ENCODE measurements at places on chromosomes 2 and 18.

GRCh38 chr2:101900375-101900774 is 91.4 kb upstream of the IL1R2 start:
- DNase-seq: peak; percentile 83

DNA sequence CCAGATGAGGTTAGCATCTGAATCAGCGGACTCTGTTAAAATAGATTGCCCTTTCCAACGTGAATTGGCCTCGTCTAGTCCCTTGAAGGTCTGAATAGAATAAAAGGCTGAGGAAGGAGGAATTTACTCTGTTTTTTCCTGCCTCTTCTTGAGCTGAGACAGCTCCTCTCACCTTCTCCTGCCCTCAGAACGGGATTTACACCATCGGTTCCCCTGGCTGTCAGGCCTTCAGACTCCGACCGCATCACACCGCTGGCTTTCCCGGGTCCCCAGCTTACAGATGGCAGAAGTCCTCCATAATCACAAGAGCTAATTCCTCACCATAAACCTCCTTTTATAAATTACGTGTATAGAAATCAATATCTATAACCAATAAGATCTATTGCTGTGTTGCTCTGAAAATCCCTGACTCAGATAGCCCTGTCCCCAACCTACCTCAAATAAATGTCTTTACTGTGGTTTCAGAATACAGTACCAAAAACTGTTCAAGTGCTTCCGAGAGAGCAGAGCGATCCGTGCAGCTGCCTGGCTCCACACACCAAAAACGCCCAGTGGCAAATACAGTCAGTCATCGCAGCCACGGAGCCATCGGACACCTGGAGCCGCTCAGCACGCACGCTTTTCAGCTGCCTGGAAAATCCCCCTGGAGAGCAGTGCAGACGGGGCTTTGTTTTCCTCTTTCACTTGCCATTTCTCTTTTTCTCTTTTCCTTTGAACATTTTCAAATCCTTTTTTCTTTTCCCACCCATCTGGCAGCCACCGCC is 196.9 kb downstream of the NRP2 start:
- DNase-seq: no peak

GRCh38 chr18:3597409-3598357 is 147.7 kb downstream of the TGIF1 start:
- no peak for DNase-seq

- DNase-seq: no peak
Measured at GRCh38 chr2:96764253-96764637, 3.5 kb downstream of the CNNM4 start.

- no peak for DNase-seq
Measured at GRCh38 chr2:172200495-172201085, 97.9 kb upstream of the DLX2 start.

GRCh38 chr18:13124411-13124810 is 94.1 kb upstream of the LDLRAD4 start:
- DNase-seq: no peak

GRCh38 chr18:28208712-28209265 is 31.9 kb upstream of the CDH2 start:
- no peak for DNase-seq

DNA sequence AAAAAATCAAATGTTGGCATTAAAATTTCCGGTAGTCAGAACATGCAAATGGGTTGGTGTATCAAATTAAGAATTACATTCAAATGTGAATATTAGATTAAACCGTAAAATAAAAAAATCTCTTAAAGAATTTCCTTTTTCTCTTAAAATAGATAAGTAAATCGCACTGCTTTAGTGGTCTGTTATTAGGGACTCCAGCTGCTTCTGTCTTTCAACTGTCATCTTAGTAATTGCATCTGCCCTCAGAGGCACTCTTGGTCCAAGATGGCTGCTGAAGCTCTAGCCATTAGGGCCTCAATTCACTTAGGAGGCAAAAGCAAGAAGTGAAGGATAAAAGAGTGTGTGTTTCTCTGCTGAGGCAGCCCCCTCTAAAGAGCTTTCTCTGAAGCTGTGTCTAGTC is 132.4 kb downstream of the MGAT5 start:
- no peak for DNase-seq

DNA sequence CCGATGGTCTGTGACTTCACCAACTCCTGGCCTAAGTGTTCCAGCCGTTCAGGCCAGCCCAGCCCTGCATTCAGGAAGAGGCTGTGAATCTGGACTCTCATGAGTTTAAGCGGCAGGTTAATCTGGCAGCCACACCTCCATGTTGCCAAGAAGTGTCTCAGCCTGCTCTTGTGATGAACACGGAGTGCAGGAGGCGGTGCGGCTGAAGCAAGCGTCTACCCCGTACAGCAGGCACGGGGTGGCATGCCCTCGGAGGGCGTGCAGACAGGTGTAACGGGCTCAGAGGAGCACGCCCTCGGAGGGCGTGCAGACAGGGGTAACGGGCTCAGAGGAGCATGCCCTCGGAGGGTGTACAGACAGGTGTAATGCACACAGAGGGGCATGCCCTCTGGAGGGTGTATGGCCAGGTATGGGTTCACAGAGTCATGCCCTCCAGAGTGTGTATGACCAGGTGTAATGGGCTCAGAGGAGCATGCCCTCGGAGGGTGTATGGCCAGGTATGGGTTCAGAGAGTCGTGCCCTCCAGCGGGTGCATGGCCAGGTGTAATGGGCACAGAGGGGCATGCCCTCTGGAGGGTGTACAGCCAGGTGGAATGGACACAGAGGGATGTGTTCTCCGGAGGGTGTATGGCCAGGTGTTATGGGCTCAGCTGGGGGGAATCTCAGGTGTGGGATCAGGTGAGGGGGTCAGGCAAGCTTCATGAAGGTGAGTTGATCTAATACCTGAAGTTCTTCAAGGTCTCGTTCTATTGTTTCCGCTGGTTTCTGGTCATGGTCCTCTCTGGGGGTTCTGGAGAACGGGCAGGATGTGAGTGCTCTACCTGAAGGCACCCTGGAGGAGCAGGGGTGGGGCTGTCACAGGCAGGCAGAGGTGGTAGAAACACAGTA is 22.6 kb downstream of the CROCC2 start:
- DNase-seq: no peak

DNA sequence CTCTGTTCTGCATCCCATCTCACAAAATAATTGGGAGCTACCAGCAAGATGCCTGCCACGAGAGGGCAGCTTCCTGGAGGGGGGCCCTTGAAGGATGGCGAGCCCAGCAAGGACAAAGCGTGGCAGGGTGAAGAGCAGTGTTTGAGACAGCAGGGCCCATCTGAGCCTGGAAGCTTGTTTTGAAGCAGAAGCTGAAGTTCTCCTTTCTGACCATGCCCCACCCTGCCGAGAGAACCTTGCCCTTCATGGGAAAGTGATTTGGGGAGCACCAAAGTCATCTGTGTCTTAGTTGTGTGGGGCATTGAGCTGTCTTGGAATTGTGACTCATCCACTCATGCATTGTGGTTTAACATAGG is 216.3 kb downstream of the BCL11A start:
- no peak for DNase-seq

- peak; percentile 81 for DNase-seq
Measured at GRCh38 chr2:56183643-56184499, at the start of gene CCDC85A. Gene CCDC85A, plus strand, starts transcription at chr2:56183990. Its CDS starts 635 bp downstream, at chr2:56184625.

GRCh38 chr2:108171657-108172056 is 68.1 kb upstream of the SULT1C3 start:
- no peak for DNase-seq

- no peak for DNase-seq
Measured at GRCh38 chr2:101844055-101844635, 146.6 kb downstream of the MAP4K4 start.

- DNase-seq: peak; percentile 23
Measured at GRCh38 chr2:158191076-158191895, 89.6 kb downstream of the UPP2 start.

DNA sequence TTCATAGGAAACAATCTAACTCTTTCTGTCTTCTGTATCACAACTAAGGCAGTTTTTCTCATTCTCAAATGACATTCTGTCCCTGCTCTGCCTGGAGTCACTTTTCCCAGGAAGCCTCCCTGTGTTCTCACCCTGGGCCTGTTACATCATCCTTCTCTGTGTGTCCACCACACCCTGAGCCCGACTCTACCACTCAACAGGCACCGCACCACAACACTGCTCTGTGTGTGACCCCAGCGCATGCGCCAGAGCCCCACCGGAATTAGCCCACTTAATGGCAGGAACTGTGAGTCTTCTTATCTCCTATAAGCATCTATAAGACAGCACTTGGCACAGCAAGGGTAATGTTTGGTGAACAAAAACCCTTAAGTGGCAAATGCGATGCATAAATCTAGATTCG is 32.3 kb downstream of the TGFBRAP1 start:
- DNase-seq: no peak

DNA sequence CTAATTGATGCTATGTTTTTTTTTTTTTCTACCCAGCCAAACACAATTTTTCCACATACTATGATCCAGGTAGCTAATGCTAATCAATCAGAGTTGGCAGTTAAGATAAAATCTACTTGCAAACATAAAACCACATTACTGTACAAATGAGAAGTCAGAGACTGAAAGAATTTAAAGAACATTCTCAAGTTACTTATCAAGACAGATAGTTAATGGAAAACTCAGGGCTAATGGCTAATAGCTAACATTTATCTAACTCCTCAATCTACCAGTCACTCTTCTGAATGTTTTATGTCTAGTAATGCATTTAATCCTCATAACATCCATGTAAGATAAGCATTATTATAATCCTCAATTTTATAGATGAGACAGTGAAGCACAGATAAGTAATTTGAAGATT is 537.6 kb upstream of the SETBP1 start:
- no peak for DNase-seq

DNA sequence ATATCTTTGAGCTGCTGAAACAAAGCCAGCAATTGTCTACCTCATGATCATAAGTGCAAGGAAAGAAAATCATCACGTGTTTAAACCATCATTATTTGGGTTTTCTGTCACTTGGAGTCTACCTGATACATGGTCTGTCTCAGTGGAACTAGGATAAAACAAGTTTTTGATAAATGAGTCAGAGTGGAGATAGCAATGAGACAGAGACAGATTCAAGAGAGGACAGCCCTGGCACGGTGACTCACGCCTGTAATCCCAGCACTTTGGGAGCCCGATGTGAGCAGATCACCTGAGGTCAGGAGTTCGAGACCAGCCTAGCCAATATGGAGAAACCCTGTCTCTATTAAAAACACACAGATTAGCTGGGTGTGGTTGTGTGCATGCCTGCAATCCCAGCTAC is 93.8 kb downstream of the PMAIP1 start:
- no peak for DNase-seq

DNA sequence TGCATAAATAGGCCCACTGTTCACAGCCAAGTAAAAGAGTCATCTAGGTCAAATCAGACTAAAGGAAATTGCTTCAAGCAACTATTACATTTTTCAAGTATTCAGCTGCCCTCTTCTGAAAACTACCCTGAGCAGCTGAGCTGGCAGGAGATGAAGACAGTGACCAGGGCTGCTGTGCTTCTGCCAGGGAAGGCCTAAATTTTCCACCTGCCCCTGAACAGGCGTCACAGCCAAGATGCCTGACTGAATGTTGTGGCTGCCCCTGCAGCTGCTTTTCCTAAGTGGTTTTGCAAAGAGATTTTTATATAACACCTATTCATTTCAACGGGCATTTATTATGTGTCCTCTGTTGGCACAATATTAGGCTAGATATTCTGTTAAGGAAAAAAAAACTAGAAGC is 96.7 kb upstream of the RPE start:
- no peak for DNase-seq

- DNase-seq: no peak
Measured at GRCh38 chr2:123002660-123003248, 1022.3 kb upstream of the CNTNAP5 start.

DNA sequence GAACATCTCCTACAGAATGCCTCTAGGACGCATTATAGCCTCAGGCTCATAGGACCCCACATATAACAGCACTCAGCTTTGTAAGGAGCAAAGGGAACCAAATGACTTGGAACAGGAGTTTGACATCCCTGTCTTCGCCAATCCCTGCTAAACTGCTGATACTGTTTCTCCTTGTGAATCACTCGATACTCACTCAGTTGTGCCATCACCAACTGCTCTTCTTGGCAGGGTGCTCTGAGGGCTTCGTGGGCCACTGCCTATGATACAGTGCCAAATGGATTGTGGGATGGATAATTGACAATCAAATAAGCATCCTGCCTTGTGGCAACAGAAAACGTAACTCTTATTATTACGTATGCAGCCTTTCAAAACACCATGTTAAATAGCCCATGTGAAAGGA is 396.3 kb downstream of the RIT2 start:
- DNase-seq: no peak

DNA sequence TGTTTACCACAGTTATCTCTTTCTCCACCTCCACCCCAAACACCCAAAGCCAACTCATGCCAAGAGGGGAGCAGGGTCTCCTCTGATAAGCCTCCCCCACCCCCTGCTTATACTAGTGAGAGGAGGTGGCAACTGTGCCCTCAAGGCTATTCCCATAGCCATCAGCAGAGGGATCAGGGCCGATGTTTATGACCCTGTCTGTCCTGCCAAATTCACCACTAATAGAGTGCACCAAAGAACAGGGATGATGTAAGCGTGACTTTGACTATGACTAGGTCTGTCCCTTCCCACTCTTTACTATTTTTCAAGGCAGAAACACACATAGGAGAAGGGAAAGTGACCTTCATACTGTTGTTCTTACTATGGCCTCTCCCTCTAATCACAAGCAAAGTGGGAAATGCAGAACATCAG is 74.6 kb downstream of the CLHC1 start:
- DNase-seq: peak; percentile 39

GRCh38 chr2:53820711-53821110 is 33.9 kb downstream of the ERLEC1 start:
- DNase-seq: no peak

DNA sequence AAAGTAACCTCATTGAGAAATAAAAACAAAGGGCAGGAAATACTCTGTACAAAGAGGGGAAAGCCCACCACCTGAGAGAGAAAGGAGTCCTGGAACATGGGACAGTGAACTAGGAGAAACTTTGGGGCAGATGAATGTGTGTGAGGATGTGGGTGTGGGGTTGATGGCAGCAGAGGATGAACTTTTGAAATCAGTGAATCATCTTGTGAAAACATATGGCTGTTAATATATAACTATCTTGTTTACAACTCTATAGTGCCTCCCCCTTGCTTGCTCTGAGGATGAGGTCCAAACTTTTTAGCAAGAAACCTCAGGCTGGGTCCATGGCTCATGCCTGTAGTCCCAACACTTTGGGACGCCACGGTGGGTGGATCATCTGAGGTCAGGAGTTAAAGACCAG is 171.8 kb upstream of the LHCGR start:
- no peak for DNase-seq

DNA sequence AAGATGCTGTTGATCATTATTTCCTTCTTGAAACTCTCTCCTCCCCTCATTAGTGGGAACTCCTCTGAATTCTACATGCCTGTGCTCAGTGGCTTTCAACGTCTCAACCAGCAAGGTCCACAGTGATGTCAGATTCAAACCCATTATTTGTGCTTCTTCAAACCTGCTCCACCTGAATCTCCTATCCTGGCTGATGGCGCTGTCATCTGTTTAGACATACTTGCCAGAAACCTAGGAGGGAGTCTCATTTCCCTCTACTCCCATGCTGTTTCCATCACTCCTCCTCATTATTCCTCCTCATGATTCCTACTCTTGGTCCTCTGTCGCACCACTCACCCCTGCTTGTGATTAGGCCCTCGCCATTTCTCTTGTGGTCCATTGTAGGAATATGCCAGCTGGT is 2.9 kb upstream of the LPIN2 start:
- DNase-seq: no peak

Measured in activated CD4-positive, alpha-beta T cell treated with anti-CD3 and anti-CD28 coated beads, Interleukin-10, Interleukin-2, amounts not matched to agents 100 ng/mL and 50 ng/mL, durations not matched to agents 16 hours and 8 hours (primary cell).